Left renal pelvis (tissue), 4 donors: ENCODE measurements at places on chromosomes 3 and 15.

DNA sequence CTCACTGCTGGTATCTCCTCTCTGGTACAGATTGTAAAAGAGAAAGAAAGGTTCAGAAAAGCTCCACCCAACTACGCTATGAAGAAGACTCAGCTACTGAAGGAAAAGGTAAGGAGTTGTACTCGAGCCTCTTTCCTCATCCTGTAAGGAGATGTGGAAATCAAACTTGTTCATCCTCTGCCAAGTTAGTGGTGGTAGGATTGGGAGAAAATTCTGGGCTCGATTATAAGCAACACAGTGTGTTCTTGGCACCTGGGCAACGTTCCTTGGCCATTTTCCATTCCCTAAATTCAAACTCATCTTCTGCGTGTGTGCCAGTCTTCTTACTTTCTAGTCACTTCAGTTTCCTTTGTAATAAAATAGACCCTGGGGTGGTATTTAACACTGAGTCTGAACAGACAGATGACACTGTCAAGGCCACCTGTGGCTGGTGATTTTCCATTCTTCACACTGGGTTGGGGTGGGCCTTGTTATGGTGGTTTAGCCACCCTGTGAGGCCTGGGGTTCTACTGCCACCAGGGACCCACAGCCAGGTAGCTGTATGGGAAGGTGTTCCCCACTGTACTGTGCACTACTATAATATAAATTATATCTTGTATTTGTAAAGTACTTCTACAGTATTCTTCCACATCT lies 17.1 kb upstream of the ITPKA start:
- DNase-seq, result no peak

- peak; percentile 87 for DNase-seq
Observed at GRCh38 chr3:101724329-101725193, at the start of gene CEP97. TSS of gene CEP97 (plus strand) at chr3:101724614. CDS start at chr3:101724677, 63 bp downstream.

- no peak for DNase-seq
Observed at GRCh38 chr15:47756872-47757271, 39.6 kb downstream of the SEMA6D start.

GRCh38 chr15:68639926-68640600 lies 61.3 kb downstream of the CORO2B start:
- DNase-seq, result no peak

GRCh38 chr15:70533931-70534742 lies 229.2 kb downstream of the UACA start:
- no peak for DNase-seq

DNA sequence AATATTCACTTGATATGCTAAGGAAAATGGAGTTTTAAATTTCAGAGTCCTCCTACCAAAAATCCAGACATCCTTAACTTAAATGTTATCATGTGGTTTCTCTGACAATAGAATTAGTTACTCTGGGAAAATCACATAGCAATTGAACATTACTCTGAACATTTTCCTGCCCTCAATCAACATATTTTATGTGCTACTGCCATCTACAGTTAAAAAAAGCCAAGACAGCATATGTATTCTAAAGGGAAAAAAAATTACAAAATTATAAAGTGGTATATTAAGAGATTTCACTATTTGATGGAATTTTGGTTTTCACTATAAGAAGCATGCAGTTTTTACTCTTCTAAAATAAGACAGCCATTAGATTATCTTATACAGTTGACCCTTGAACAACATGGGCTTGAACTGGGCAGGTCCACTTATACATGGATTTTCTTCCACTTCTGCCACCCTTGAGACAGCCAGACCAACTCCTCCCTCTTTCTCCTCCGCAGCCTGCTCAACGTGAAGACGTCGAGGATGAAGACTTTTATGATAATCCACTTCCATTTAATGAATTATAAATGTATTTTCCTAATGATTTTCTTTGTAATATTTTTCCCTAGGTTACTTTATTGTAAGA lies 122.3 kb downstream of the ATP1B3 start:
- no peak for DNase-seq

DNA sequence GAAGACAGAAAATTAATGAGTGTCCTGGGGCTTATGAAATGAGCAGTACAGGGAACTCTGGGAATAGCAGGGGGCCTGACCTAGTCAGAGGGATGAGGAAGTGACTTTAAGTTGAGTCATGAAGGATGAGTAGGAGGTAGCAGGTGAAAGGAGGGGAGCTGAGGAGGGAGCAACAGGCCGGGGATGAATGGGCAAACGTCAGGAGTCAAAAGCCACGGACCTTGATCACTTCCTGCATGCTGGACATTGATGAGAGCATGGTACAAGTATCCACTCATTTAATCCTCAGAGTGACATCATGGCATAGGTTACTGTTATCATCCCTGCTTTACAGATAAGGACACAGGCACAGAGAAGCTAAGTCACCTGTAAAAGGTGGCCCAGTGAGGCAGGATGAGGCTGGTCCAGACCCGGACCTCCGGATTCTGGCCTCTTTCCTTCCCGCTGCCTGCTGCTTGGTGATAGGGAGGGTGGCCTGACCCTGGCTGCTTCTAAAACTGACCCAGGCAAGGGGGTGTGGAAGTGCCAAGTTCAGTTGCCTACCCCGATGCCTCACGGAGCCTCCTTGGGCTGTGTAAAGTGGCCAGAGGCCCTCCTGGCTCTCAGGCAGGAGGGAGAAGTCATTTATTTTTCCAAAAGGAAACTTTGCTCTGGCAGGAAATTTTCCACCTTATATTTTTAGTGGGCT lies 7.6 kb downstream of the CORO2B start:
- DNase-seq, result no peak
